ENCODE measurements at places on chromosomes 3 and 15. TPM values are rescaled to one million over a fixed set of nuclear protein-coding genes. Genes with fewer than 3 reads are reported as not detected.

The RTP4 gene
- total RNA-seq = not detected

The SAMMSON gene
- total RNA-seq = not detected

The CSPG5 gene
- 1.2 TPM for total RNA-seq

The MELTF gene
- 52.2 TPM for total RNA-seq

The C3orf49 gene
- not detected for total RNA-seq

The FAM107A gene
- 0.13 TPM for total RNA-seq

The COLQ gene
- total RNA-seq = 0.24 TPM

The SLC28A1 gene
- total RNA-seq = not detected

The CFAP161 gene
- not detected for total RNA-seq

The PEX5L gene
- total RNA-seq = not detected

The VGLL4 gene
- total RNA-seq = 34.4 TPM
